ENCODE measurements at places on chromosomes 3 and 15.

- DNase-seq, result no peak
These were observed 734.2 kb downstream of the MCTP2 start for GRCh38 chr15:94965593-94965992.

GRCh38 chr3:160395297-160395696, 3.7 kb downstream of the IFT80 start:
- DNase-seq, result no peak

DNA sequence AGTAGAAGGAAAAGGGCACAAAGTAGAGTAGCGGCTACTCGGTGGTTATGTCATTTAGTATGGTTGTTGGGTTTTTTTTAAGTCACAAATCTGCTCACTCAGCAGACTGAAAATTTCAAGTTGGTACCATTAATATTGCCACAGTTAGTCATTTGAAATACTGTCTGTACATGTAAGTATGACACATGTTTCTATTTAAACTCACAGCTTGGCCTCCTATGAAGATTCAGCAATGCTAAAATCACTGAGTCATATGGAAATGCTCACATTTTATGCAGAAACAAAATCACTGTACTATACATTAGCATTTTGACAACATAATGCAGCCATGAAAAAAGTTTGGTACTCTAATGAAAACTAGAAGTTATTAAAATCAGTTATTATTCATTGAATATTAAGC, 571.9 kb downstream of the TAFA4 start:
- DNase-seq, result no peak

GRCh38 chr15:58704155-58704865, 45.2 kb downstream of the ADAM10 start:
- DNase-seq, result no peak

GRCh38 chr3:169278667-169279066, 384.8 kb downstream of the MECOM start:
- DNase-seq, result no peak

GRCh38 chr3:192844486-192844765, 73.2 kb downstream of the MB21D2 start:
- DNase-seq, result no peak

DNA sequence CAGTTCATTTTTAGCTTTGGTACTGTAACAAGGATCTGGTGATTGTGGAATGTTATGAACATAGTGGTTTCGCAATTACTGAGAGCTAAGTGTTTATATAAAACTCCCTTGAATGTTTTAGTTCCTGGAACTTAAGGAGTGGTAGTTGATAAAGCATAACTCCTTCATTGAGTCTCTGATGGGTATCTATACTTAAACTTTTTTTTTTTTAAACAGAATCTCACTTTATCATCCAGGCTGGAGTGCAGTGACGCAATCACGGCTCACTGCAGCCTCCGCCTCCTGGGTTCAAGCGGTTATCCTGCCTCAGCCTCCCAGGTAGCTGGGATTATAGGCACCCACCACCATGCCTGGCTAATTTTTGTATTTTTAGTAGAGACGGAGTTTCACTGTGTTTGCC, 11.3 kb downstream of the PRKCI start:
- DNase-seq, result no peak

DNA sequence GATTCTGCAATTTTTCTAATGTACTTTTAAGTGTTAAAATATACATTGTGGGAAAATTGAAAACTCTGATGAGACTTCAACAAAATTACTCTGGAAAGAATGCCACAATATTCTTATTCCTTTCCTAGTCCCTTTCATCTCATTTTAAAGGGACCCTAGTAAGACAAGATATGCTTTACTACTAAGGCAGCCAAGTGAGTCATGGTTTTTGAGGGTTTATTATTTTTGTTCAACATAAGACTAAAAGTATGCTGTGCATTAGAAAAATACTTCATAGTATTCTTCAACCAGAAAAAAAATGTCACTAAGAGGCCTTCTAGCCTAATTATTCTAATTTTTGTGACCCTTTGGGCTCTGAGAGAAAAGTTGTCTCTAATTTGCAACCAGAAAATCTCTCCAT, 7.4 kb downstream of the IL12A start:
- no peak for DNase-seq

- DNase-seq, result peak; percentile 78
These were observed 5.6 kb downstream of the CSK start for GRCh38 chr15:74787251-74788041.

DNA sequence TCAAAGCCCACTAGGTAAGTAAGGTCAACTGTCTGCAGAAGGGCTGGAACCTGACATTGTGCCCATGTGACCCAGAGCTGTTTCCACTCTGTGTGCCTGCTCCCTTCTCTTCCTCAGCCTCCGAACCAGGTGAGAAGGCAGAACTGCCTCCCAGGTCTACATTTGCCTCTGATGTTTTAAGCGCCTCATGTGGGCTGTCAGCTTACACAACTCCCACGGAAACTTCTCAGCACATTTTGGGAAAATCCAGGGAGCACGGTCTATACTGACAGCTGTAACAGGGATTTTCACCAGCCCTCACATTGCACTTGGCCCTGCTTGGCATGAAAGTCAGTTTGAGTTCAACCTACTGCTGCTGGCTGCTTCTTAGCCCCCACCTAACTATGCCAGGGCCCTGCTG, 46.9 kb upstream of the SLC24A5 start:
- DNase-seq, result no peak

DNA sequence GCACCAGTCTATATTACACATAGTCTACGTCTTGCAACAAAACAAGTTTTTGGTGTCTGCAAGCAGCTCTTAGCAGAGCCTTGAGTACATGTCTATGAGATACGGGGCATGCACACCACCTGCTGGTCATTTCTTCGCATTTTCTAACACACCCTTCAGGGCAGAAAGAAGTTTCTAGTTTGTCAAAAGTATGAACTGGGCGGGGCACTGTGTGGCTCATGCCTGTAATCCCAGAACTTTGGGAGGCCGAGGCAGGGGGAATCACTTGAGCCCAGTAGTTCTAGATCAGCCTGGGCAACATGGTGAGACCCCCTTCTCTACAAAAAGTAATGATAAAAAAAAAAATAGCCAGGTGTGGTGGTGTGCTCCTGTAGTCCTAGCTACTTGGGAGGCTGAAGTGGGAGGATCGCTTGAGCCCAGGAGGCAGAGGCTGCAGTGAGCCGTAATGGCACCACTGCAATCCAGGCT, 64.2 kb upstream of the ARL8B start:
- DNase-seq, result peak; percentile 32

- no peak for DNase-seq
These were observed 25.7 kb downstream of the DNAH12 start for GRCh38 chr3:57518276-57518915.

- DNase-seq, result no peak
These were observed 21.5 kb downstream of the CFAP161 start for GRCh38 chr15:81155375-81156218.

DNA sequence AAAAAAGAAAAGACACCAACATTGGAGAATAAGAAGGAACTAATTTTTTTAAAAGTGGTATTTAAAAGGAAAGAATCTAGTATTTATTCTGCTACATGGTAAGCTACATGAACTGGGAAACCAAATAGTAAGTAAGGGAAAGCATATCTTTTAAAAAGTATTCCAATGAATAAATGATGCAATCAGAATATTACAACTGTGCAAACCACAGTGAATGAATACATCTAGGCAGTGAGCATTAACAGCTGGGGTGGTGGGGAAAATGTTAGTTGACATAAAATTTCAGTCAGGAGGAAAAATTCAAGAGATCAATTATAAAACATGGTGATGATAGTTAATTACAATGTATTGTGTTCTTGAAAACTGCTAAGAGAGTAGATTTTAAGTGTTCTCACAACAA, 16.9 kb downstream of the ICE2 start:
- DNase-seq, result no peak

DNA sequence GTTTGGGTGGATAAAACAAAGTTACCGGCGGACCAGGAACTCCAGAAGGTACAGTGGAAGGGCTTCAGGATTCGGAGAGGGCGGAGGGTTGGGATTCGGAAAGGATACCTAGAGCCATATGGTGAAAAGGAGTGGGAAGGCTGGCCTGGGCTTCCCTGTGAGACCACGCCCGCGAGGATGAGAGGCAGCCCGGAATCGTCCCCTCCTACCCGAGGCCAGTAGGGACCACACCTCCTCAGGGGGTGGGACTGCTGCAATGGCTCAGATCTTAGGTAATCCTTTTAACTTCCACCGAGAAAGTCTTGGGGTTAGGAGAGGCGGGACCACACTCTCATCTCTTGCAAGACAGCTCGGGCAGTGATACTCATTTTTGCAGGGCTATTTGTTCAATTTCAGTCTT, 511.3 kb downstream of the OCA2 start:
- no peak for DNase-seq

DNA sequence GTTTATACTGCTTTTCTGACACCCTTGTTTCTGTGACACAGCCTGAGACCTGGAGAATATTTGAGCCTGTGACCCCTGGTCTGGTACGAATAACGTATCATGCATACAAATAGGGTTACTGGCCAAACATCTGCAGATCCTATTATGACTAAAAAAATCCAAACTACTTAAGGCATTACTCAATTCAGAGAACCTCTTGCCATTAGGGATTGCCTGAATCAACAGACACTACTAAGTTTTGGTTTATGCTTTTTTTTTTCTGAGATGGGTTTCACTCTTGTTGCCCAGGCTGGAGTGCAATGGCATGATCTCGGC, 35.4 kb downstream of the OSBPL10 start:
- DNase-seq, result no peak

Data from stimulated activated CD4-positive, alpha-beta T cell treated with anti-CD3 and anti-CD28 coated beads, Interleukin-15, amount 100 ng/mL, for 1 hour (primary cell).